ENCODE measurements at places on chromosomes 7 and 10. TPM values are rescaled to one million over a fixed set of nuclear protein-coding genes. Genes with fewer than 3 reads are reported as not detected.

- no peak for DNase-seq
- H3K4me3 ChIP-seq: no peak overlapping the region
- no peak overlapping the region for H3K27ac ChIP-seq
- peaks cover 8% of the 10 kb centered on the region for H3K4me1 ChIP-seq
- no peaks in the 10 kb centered on the region for H3K36me3 ChIP-seq
- H3K27me3 ChIP-seq: no peaks in the 10 kb centered on the region
These were observed 11.7 kb downstream of the PLAC9 start for GRCh38 chr10:80144067-80144695.

Gene AMZ1
- 0.24 TPM for total RNA-seq

GRCh38 chr10:118465300-118465874, 123.3 kb upstream of the FAM204A start:
- no peaks in the 10 kb centered on the region for H3K4me1 ChIP-seq
- no peak overlapping the region for H3K4me3 ChIP-seq
- no peaks in the 10 kb centered on the region for H3K36me3 ChIP-seq
- H3K27ac ChIP-seq: no peak overlapping the region

DNA sequence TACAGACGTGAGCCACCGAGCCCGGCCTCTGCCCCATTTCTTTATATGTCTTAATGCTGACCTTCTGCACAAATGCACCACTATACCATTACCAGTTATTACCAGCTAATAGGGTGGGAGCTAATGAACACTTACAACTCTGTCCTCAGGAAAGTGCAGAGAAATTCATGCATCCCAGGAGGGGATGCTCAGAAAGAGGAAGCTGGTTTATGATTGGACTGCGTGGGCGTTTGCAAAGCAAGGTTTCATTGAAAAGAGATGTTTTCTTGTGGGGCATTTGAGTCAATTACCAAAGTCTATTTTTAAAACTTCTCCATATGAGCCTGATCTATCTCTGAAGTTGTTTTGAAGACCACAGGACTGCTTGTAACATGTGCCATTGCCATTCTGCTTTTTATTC, 417.7 kb upstream of the CELF2 start:
- H3K27me3 ChIP-seq: no peaks in the 10 kb centered on the region
- no peak overlapping the region for H3K27ac ChIP-seq
- no peaks in the 10 kb centered on the region for H3K4me1 ChIP-seq
- H3K4me3 ChIP-seq: no peak overlapping the region

- DNase-seq: no peak
- no peak overlapping the region for H3K27ac ChIP-seq
- H3K27me3 ChIP-seq: no peaks in the 10 kb centered on the region
- no peaks in the 10 kb centered on the region for H3K36me3 ChIP-seq
These were observed 810.7 kb downstream of the CCSER2 start for GRCh38 chr10:85139124-85139523.

- no peak for DNase-seq
- no peak overlapping the region for H3K4me3 ChIP-seq
- no peaks in the 10 kb centered on the region for H3K27me3 ChIP-seq
- H3K27ac ChIP-seq: no peak overlapping the region
These were observed 5.5 kb upstream of the LIPN start for GRCh38 chr10:88754287-88754686.

Gene HOXA7
- 0.23 TPM for total RNA-seq
